ENCODE measurements at places on chromosomes 3 and 15.

GRCh38 chr3:52771334-52771681 is 568 bp upstream of the NEK4 start:
- no peak for DNase-seq

DNA sequence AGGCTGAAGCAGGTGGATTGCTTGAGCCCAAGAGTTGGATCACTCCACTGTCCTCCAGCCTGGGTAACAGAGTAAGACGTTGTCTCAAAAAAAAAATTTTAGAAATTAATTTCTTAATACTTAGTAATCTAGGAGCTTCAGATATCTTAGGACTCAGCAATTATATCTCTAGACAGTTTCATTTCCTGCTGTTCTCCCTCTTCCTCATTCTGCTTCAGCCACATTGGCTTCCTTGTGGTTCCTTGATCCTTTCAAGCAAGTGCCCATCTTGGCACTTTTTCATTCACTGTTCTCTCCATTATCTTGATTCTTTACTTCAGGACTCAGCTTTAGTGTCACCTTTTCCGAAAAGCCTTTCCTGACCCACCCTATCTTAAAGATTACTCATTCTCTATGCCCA is 22.5 kb downstream of the TMEM202 start:
- DNase-seq = no peak

- DNase-seq = no peak
Observed at GRCh38 chr15:53759411-53759931, at the start of gene WDR72. WDR72 (minus strand) TSS chr15:53759663; CDS start chr15:53733149, 26,514 bp downstream.

- no peak for DNase-seq
Observed at GRCh38 chr3:82736696-82737277, 975.3 kb upstream of the GBE1 start.

GRCh38 chr15:78101423-78102105 is 9.2 kb downstream of the SH2D7 start:
- no peak for DNase-seq

DNA sequence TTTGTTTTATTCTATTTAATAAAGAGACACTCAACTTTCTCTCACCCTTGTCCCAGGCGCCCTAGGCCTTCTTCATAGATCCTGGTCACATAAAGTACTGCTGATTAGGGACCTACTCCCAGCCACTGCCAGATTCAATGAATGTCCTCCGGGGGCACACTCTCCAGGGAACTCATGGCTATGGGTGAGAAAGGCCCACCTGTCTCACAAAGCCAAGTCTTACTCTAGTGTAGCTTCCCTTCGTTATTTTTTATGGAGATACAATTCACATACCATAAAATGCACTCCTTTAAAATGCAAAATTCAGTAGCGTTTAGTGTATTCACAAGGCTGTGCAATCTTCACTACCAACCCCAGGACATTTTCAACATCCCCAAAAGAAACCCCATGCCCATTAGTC is 87.8 kb downstream of the ADCY5 start:
- no peak for DNase-seq

GRCh38 chr3:81816473-81817250 is 55.2 kb upstream of the GBE1 start:
- no peak for DNase-seq

DNA sequence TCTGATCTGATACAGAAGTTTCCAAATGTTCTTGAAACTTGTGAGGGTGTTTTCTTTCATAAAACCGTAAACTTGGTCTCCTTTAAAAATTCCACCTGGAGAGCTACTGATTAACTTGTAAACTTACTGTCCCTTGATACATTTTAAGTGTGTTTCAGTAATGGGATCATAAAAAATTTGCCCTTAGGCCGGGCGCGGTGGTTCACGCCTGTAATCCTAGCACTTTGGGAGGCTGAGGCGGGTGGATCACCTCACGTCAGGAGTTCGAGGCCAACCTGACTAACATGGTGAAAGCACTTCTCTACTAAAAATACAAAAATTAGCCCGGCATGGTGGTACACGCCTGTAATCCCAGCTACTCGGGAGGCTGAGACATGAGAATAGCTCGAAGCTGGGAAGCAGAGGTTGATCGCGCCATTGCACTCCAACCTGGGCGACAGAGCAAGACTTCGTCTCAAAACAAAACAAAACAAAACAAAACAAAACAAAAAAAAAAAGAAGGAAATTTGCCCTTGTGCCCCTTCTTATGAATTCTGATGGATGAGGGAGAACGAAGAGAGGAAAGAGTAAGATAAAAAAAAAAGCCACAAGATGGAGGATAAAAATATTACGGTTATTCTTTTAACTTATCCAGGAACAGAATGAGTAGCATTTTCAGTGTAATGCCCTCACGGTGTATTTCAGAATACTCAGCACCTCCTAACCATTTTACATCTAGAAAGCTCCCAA is 32.1 kb upstream of the AP4E1 start:
- no peak for DNase-seq

All from DMS153 (cell line).